ENCODE measurements at places on chromosomes 13 and 19. TPM values are rescaled to one million over a fixed set of nuclear protein-coding genes. Genes with fewer than 3 reads are reported as not detected.

GRCh38 chr13:110758195-110758805 is 44.8 kb downstream of the ING1 start:
- DNase-seq, result no peak

GRCh38 chr19:16615808-16616207 is 12.2 kb downstream of the MED26 start:
- DNase-seq, result no peak

DNA sequence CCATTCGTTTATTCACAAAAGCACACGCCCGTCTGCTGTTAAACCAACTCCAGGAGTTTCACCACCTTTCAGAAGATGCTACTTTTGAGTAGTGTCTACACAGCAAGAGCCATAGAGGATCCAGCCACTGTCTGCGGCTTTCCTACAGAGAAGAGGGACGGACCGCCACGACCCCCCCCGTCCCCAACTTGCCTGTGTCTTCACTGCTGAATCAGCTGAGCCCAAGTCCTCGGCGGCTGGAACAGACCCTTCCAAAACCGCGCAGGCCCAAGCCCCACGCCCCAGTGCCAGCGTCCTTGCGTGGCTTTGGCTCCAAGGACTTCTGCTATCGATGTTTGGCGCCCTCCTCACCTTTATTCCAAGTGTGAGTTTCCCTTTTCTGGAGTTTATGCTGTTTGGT is 65.1 kb downstream of the SPACA7 start:
- DNase-seq, result peak; percentile 87

- DNase-seq, result no peak
Measured at GRCh38 chr19:55146705-55147273, 2.2 kb downstream of the TNNT1 start.

DNA sequence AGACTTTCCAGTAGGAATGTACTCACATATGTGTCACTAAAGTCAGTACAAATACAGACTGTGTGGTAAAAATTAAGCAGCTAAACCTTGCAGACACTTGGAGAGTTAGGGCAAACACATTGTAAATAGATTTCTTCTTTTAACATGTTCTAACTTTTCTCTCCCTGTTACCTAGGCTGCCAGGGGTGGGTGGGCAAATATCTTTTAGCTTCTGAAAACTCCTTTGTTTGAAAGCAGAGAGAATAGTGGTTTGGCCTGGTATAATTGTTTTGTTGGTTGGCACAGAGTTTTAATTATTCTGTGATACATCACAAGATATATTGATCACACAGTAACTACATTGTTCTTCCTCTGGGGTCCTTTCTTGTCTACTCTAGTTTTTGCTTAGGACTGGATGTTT is 289.8 kb upstream of the DACH1 start:
- no peak for DNase-seq

DNA sequence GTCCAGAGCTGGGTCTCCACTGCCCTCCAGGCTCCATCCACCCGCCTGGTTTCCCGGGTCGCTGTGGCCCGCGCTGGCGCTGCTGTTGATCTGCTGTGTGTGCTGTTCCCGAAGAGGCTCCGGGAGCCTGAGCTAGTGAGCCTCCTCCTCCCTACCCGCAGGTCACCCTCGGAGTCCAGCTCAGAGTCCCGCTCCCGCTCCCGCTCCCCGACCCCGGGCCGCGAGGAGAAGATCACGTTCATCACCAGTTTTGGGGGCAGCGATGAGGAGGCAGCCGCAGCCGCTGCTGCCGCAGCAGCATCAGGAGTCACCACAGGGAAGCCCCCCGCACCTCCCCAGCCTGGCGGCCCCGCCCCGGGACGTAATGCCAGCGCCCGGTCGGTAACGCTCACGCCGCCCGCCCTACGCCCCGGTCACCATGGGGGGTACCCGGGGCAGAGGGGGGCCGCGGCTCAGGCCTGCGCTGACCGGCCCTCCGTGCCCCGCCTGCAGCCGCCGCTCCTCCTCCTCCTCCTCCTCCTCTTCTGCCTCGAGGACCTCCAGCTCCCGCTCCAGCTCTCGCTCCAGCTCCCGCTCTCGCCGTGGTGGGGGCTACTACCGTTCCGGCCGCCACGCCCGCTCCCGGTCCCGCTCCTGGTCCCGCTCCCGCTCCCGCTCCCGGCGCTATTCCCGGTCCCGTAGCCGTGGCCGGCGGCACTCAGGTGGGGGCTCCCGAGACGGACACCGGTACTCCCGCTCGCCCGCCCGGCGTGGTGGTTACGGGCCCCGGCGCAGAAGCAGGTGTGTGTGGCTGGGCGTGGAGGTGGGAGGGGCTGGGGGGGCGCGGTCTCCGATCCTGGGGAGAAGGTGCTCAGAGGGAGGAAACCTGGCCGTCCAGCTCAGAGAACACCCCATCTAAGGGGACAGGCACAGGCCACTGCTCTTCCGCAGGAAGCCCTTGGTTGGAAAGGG is 12.2 kb downstream of the ZNF296 start:
- no peak for DNase-seq

DNA sequence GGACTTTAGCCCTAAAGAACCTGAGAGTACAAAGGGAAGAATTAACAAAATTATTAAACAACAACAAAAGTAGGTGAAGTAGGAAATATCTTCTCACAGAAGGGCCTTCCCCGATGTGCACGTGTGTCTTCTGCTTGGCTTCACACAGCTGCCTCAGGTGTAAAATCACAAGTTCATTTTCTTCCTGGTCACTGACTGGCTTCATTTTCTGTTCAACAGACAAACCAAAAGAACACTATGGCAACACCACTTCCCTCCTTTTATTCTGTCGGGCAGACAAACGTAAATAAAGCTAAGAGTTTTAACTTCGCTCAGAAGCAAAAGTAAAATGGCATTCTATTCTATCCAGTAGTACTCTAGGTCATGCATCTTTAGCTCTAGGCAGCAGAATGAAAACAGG is 140.9 kb downstream of the TBC1D4 start:
- DNase-seq, result no peak

DNA sequence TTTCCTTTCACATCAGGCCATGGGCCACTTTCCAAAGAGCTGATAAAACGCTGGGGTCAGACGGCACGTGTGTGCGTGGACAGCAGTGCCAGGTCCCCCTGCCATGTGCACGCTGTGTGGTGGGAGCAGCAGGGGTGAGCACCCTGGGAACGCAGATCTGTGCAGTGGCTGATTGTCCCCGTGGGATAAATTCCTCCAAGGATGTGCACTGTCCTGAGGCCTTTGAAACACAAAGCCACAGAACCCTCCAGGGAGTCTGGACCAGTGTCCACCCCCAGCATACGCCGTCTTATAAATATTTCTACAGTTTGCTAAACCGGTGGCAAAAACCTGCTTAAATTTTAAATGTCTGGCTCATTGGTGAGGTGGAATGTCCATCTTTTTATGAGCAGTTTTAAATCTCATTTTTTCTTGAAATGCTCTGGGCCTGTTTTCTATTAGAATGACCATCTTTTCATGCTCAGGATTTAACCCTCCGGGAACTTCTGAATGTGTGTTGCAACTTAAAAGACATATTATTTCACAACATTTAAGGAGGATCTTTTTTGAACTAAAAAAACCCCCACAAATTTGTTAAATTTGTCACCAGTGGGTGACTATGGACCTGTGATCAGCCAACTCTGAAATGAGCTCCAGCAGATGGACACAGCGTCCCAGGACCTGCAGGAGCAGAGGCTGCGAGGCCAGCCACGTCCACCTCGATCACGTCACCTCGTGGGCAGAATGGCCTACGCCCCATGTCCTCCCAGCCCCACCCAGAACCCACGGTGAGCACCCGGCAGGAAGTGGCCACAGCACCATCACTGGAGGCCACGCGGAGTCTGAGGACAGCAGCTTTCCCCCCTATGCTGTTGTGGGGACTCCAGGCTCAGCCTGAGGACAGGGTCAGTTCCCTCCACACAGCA is 68.6 kb downstream of the RASA3 start:
- DNase-seq, result peak; percentile 93

GRCh38 chr19:33410915-33411401 is 37.4 kb downstream of the CEBPG start:
- DNase-seq, result no peak

DNA sequence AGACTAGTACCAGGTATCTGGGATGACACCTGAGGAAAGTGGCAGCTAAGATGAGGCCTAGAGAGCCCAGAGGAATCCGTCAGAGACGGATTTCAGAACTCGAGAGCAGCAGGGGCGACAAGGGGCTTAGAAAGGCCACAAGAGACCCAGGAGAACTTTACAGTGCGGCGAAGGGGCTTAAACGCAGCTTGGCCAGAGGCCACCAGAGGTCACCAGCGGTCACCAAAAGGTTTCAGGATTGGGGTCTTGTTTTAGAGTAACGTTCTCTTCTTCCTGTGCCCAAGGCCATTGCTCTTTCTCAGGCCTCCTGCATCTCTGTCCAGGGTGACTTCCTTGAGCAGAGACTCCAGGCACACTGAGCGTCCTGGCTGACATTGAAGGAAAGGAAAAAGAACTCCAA is 2.2 kb downstream of the ZSCAN22 start:
- no peak for DNase-seq

DNA sequence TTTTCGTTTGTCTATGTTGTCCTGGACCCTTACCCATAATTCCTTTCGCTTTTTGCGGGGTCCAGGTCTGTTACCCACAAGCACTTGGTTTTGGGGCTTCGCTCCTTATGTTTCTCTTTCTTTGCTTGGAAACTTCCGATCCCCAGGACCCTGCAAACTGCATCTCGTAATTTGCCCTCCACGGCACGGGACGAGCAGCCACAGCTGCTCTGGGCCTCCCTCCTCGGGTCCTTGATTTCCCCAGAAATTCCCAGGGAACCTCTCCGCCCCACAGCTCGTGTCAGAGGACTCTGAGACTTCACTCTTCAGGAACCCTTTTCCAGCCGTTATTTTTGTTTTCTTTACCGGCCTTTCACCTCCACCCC is 599 bp downstream of the SNRNP70 start:
- DNase-seq, result no peak

GRCh38 chr13:24249624-24250023 is 59.8 kb upstream of the C1QTNF9 start:
- DNase-seq, result no peak

DNA sequence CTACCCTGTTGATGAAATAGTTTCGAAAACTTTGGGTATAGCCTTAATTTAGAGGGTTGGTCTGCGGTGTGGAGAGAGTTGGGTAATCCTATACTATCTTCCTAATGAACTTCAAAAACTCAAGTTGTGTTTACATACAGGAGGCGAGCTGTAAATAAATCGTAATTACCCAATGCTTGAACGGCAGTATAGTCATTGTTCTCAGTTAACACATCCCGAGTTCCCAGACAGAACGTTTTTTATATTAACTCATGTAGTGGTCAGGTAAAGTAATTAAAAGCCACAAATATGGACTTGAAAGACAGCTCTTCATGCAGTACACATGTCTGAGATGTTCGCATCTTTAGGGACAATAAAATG is 1.5 kb downstream of the PDS5B start:
- DNase-seq, result no peak

GRCh38 chr13:99973163-99973807 is 1.7 kb upstream of the ZIC5 start:
- DNase-seq, result no peak

DNA sequence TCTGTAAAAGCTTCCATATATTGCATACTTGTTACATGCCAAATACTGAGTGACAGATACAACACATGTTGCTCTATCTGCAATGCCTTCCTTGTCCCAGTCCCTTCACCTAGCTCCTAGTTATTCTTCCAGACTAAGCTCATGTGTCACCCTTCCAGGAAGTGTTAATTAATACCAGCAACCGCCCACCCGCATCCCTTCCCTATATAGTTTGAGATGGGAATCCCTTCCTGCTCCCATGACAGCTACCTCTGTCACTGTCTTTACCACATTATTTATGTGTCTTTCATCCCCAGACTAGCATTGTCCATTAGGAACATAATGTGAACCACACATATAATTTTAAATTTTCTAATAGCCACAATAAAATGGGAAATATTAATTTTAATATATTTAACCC is 49.5 kb upstream of the FRY start:
- no peak for DNase-seq

GRCh38 chr13:107099661-107100060 is 531.7 kb upstream of the ARGLU1 start:
- no peak for DNase-seq

The SYNE4 gene
- total RNA-seq, result not detected

The BRD4 gene
- total RNA-seq, result 36.2 TPM

The KLK10 gene
- total RNA-seq, result not detected

The IFNL1 gene
- total RNA-seq, result not detected

The SIGLEC12 gene
- not detected for total RNA-seq

DNA sequence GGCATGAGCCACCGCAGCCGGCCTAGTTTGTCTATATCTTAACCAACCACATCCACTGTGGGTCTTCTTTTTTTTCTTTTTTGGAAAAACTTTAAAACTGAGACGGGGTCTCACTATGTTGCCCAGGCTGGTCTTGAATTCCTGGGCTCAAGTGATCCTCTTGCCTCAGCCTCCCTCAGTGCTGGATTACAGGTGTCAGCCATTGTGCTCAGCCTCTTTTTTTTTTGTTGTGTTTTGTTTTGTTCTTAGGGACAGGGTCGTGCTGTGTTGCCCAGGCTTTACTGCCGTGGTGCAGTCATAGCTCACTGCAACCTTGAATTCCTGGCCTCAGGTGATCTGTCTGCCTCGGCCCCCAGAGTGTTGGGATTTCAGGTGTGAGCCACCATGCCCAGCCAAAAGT is 7.4 kb downstream of the SNRNP70 start:
- no peak for DNase-seq

DNA sequence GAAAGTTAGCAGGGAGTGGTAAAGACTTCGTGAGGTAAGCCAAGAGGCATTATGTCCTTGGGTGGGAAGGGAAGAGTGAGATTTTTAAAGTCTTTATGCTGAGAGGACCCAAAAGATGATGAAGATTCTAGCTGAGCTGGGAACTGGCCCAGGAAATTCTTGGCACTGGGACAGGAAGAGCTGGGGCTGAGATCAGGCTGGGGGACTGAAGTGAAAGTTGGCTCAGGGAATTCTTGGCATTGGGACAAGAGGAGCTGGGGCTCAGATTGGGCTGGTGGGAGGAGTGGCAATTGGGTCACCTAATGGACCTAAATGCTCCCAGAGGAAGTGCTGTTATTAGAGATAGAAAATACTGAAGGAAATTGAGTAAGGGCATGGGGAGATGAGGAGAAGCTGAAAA is 8.8 kb downstream of the SCEL start:
- peak; percentile 80 for DNase-seq

GRCh38 chr13:106738186-106738678 is 170.3 kb upstream of the ARGLU1 start:
- DNase-seq, result no peak

GRCh38 chr19:46317339-46317738 is 20.5 kb downstream of the HIF3A start:
- no peak for DNase-seq

- DNase-seq, result no peak
Measured at GRCh38 chr13:36174923-36175322, 39.4 kb downstream of the SOHLH2 start.

DNA sequence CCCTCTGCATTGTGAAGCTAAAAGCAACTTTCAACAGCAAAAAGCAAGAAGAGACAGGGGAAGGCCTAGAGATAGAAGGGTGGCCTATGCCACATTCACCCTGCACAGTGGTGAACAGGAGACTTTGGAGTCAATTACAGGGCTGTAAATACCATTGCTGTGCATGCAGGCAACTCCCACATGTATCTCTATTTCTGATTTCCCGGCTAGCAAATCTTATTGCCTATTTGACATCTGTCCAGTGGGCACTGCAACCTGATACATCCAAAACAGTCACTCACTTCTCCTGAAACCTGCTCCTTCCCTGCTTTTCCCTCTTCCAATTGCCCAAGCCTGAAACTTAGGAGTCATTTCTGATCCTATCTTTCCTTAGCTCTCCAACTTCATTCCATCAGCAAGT is 13.4 kb downstream of the RUBCNL start:
- no peak for DNase-seq

- DNase-seq, result no peak
Measured at GRCh38 chr19:19026299-19026971, 6.9 kb downstream of the SUGP2 start.

The ARL11 gene
- total RNA-seq, result 0.13 TPM
